ENCODE measurements at places on chromosomes 1 and 21.

GRCh38 chr1:99469550-99469971 is 176.4 kb upstream of the PALMD start:
- no peak for DNase-seq

DNA sequence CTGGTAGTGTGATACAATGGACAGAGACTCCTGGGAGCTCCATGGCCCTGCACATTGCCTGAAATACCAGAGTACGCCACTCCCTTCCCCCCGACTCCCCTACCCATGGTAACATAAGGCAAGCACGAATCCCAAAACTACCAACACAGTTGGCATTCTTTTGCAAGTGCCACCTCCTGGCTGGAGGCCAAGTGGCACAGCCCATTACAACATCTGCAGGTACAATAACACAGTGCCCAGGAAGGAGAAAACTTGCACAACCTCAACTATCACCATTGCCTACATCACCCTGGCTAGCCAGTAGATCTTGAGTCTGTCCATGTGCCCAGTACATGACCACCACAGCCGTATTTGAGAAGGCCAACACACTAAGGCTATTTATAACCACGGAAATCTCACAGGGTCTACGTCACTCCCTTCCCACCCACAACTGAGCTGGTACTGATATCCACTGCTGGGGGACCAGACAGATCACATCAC is 11.7 kb downstream of the ADAMTS1 start:
- DNase-seq, result no peak

DNA sequence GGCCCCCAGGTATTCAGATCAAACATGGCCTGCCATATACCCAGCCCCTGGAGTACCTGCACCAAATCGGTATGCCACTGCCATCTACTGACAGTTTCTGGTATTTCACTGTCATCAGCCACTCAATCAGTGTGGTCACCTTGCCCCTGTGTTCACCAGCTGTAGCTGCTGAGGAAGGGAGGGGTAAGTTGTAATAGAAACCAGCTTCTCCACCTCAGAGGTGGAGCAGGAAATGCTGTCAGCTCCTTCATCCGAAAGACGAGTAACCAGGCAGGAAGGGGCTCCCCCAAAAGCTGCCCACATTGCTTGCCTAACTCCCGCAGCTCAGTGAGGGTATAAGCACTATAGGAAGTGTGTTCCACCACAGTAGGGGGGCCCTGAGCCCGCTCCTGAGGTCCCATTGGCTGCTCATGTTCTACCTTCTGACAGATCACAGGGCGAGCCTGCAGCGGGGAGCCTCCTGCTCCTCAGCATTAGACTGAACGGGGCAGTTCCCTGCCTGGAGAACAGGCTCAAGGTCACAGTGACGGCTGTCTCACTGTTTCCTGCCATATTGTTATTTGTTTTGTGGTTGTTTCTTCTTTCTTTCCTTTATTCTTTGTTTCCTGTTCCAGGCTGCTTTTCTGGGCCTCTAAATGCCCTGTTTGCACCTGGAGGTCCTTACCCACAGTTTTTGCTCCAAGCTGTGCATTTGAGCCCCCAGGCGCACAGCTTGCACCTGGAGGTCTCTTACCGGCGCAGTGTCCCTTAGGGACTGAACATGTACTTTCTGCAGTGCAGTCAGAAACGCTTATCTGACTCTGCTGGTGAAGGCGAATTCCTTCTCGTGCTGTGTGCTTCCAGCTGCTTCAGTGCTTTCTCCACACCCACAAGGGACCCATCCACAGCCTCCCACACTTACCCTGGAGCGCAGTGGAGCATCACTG is 1638.3 kb downstream of the MRPL39 start:
- peak; percentile 40 for DNase-seq

- DNase-seq, result peak; percentile 40
Observed at GRCh38 chr1:226064816-226065248, 2.3 kb downstream of the H3-3A start.

DNA sequence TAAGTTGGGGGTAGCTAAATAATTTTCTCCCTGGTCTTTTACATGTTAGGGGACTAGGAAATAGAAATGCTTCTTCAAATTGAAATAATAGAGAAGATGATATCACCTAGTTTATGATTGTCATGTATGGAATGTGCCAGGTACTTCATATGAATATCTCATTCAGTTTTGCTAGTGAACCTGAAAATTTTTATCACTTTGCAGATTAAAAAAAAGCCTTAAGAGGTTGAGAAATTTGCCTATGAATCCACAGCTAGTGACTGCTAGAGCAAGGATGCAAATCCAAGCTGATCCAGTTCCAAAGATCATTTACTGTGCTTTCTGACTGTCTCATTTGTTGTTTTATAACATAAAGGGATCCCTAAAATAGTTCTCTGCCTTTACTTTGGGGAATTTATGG is 24.7 kb downstream of the RNF2 start:
- DNase-seq, result no peak

- no peak for DNase-seq
Observed at GRCh38 chr1:160058087-160058486, 11.9 kb downstream of the KCNJ10 start.

DNA sequence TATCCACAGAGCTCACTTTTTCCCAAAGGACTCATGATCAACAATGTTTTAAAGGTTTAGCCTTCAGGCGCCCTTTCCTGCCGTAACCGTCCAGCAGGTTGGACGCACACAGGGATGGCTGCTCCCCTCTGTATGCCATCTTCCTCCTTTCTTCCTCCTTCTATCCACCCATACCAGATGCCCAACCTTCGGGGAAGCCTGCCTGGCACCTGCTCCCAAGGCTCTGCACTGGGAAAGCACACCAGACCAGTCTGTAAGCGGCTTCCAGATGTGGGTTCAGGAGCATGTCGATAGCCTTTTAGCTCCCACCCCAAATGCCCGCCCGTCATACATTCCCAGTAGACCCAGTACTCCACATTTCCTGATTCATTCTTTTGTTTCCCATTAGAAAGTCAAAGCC is 52.9 kb downstream of the STUM start:
- no peak for DNase-seq

All from GM10248 (cell line).